ENCODE measurements at places on chromosomes 6 and 20.

- no peak for DNase-seq
These were observed 45.4 kb downstream of the AKAP12 start for GRCh38 chr6:151285122-151285521.

DNA sequence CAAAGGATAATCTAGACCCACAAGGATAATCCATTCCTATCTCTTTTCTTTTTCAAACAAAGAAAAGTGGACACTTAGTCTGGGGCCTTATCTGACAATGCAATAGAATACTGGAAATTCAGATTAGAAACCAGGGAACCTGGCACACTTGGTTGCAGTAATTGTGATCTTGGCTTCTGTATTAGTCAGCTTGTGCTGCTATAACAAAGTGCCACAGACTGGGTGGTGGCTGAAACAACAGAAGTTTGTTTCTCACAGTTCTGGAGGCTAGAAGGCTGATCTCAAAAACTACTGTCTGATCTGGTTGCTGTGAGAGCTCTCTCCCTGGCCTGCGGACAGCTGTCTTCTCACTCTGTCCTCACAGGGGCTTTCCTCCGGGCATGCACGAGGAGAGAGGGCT lies 49.4 kb downstream of the SNRNP48 start:
- no peak for DNase-seq

DNA sequence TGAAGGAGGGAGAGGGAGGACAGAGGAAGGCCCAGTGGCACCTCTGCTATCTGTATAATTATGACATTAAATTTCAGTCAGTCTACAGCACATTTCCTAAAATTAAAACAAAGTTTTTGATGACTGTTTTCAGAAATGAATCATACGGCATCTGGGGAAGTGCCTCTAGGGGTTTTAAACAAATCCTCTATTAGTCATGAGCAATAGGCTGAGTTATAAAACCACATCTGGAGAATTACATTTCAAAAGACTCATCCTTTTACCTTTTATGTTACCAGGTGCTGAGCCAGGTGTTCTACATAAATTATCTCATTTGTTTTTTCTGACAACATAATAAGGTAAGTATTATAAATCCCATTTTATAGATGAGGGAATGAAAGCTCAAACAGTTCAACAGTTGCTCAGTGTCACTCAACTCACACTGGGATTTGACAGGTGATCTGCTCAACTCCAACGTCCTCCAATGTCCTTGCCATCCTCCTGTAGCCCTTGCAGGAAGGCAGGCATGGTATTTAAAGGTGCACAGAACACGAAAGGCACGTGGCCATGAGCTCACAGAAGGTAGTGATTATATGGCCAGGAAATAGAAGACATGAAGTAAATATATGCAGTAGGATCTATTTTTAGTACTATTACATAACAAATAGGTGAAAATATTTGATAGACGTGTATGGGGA lies 184.2 kb upstream of the MAN1A1 start:
- DNase-seq, result no peak

- DNase-seq, result no peak
These were observed 34.0 kb downstream of the PMEPA1 start for GRCh38 chr20:57675773-57676172.

GRCh38 chr20:35560105-35560511 lies 18.2 kb downstream of the ERGIC3 start:
- DNase-seq, result no peak

DNA sequence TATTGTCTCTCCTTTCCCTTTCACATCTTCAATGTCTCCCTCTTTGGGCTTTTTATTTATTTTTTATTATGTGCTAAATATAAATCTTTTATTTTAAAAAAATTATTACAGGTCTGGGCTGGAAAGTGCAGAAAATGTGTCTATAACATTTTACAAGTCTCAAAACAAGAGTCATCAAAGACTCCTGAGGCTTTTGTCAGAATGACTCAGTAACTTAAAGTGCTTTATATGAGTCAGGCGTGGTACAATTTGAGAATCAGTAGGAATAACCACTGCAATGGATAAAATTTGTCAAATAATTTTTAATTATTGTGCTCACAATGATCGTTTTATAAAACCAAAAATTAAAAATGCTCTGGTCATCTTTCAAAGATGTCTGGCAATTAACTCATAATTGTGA lies 193.9 kb downstream of the MMUT start:
- no peak for DNase-seq

GRCh38 chr6:139044250-139044649 lies 15.7 kb downstream of the ABRACL start:
- DNase-seq, result no peak

DNA sequence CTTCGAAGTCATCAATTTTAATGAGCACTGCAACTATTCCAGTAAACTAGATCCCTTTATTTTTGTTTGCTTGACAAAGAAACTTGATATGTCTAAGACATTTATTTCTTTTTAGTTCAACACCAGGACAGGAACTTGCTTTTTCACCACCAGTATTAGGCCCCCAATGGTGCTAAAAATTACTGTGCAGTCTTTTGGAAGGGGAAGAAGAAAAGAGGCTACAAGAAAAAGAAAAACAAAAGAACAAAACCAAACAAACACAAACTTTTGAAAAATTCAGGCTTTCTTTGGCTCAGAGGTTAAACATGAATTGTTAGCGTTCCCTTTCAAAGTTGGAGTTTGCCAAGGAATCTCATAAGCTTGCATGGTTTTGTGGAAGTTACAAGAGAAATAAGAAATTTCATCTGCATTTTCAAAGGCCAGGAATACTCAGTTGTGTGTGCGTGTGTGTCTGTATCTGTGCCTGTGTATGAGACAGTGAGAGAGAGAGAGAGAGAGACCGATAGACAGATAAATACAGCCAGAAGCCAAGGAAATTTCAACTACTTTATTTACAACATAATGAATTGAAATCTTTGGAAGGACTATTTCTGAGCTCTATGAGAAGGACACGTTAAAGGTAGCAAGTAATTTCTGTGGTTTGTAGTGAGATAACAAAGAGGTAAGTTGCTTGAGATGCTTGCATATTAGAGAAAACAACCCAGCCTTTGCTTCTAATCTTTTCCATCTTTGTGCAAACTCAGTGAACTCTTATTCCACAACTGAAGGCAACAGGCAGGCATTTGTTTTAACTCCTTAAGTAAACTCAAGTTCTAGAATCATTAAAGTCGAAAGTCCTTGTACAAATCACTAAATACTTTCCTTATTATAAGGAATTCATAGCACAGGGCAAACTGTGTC lies 171.0 kb upstream of the CITED2 start:
- DNase-seq, result no peak

- no peak for DNase-seq
These were observed 267.1 kb upstream of the BTBD3 start for GRCh38 chr20:11650566-11650965.

DNA sequence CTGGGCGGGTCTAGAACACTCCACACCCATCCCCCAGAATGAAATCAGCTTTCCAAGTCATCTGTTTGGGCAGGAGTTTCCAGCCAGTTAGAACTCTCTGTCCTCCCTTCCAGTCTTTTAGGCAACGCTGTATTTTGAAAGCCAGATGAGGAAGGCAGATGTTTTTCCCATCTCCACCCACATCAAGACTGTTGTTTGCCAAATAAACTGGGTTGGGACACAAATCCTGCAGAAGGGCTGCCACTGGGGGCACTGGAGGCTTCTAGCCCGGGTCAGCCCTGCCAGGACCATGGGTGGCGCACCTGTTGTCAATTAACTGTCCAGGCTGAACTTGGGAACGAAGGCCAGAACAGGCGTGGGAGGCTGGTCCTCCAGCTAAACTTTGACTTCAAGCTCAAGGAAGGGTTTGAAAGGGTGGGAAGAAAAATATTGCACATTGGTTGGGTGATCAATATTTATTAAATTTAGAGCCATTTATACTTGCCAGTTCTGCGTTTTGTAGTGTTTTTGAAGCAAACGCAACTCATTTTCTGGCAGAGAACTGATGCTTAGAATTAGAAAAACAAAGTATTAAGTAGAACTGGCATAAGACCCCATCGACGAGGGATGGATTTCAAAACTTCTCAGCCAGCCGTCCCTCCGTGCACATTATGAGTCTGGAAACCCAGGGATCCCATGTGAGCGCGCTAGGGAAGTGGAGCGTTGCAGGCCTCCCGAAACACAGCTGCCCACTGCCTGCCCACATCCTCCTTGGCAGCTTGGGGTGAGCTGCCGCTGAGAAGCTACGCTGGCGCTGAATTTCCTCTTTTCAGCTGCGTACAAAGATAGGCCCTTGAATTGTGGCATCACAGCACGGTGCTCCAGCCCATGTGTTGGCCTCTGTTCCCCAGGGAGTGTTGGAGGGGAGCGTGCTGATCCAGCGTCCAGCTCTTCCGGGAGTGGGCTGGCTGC lies 297.4 kb downstream of the QKI start:
- no peak for DNase-seq

DNA sequence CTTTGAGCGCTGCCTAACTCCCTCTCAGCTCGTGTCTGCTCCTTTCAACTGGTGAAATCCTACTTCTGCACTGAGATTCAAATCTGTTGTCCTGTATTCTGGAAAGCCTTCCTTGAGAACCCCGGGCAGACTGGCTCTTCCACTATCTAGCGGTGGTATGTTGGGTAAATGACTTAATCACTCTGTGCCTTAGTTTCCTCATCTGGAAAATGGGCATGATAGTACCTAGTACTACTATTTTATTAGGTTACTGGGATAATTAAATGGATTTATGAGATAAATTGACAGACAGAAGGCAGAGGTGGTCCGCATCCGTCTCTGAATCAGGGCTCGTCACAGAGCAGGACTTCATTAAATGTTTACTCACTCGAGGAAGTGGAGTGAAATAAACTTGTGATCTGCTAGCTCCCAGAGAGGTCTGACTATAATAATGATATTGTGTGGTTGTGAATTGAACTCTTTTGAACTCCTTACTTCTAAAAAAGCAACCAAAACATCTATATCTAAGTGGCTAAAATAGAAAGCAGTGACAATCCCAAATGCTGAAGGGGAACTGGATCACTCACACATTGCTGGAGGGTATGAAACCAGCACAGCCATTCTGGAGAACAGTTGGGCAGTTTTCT lies 26.6 kb downstream of the PPP1R16B start:
- DNase-seq, result no peak
